NCI-H187 (cell line): ENCODE measurements at places on chromosomes 3 and 15.

DNA sequence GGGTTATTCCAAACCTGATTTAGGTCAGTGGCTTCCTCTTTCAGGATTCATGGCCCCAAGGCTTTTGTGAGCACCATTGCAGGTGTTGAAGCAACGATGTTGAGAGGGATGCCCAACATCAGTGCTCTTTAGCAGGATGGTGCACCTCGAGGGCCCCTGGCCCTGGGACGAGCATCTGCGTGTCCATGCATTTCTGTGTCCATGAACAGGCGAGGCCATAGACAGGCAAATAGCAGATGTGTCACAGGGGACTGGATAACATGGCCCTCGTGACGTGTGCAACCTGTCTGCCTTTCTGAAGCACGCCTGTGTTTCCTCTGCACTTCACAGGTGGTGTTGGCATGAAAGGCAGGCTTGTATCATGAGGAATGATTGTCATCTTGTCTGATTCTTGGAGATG lies 132.3 kb downstream of the SNRPN start:
- DNase-seq, result no peak

DNA sequence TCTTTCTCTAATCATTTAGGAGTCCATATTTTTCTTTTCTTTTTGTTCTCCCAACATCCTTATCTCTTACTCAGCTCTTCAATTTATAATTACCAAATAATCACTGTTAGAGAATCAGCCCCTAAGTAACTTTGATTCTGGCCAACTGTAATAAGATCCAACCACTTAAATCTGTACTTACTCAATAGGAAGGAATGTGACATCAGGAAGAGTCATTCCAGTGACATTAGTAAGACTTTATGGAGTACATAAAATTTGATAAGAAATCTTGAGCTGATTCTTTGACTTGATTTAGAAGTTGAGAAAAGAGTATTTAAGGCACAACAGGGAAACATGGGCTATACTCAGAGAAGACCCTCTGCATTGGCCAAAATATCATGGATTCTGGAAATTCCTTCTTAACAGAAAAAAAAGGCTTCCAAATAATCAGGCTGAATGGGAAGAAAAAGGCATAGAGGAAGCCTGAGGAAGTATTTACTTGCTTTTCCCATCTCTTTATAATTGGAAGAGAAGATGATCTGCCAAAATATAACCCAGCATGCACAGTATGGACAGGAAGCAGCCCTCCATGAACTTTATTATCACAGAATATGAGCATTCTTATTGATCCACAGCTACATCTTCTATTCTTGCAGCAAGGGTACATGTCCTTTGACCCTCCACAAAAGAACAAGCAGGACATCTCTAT lies 289.7 kb upstream of the TPRG1 start:
- no peak for DNase-seq

- DNase-seq, result no peak
Measured at GRCh38 chr3:2589336-2589969, 490.8 kb downstream of the CNTN4 start.

- no peak for DNase-seq
Measured at GRCh38 chr3:186073641-186074040, 35.2 kb downstream of the ETV5 start.

- no peak for DNase-seq
Measured at GRCh38 chr3:44130249-44130648, 111.4 kb upstream of the TOPAZ1 start.

DNA sequence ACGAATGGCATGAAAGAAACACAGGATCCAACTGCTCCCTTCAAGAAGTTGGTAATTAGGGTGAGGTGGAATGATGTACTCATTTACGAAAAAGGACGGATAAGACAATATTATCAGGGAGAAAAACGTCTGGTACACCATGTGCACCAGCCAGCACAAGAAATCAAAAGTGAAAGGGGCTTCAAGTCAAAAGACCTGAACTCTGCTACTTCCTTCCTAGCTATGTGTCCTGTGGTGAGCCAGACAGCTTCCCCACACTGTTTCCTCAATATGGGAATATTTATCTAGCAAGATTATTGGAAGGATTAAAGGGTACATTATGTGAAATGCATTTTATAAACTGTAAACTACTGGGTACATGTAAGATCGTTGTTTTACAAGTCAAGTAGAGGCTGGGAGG lies 33.9 kb downstream of the RAB27A start:
- no peak for DNase-seq

- DNase-seq, result peak; percentile 70
Measured at GRCh38 chr3:101779047-101779821, at the start of gene NXPE3. Gene NXPE3, plus strand, starts transcription at chr3:101779211. Its CDS starts 6,386 bp downstream, at chr3:101785597.

DNA sequence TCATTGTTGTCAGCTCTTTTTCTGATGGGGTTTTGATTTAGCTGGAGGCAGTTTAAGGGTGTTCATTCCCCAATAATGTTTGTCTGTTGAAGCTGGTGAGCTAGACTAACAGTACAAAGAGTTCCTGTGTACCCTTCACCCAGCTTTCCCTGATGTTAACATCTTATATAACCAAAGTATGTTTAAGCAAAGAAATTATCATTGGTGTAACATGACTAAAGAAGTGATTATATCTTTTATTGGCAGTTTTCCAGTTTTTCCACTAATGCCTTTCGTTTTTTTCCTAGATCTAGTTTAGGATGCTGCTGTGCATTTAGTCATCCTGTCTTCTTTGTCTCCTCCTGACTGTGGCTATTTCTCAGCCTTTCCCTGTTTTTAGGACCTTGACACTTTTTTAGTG lies 165.6 kb downstream of the LPP start:
- no peak for DNase-seq

DNA sequence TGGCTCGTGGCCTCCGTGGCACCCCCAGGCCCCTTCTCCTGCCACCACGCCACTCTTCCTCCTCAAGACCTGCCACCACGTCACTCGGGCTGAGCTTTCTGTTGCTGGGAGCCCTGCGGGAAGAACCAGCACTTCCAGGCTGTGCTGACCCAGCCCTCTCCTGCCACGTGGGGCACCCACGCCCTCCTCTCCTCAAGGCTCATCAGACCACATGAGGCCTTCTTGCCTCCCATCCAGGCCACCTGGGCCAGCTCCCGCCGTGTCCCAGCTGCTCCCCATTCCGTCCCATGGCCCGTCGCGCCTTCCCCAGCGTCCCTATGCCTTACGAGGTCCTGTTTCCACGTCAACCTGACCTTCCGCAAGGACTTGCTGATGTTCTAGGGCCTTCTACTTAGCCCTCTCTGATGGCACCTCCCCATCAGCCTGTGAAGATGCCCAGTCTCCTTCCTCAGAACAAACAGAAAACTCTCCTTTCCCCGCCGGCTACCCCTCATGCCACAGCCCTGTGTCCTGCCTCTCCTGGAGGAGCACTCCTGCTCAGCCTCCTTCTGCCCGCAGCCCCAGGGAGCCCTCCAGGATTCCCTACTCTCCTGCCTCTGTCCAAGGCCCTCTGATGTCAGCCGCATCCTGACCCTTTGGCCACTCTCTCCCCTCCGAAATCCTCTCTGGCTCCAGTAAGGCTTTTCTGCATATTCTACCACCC lies 71.1 kb upstream of the BLM start:
- no peak for DNase-seq

GRCh38 chr15:67350042-67350441 lies 95.5 kb downstream of the IQCH start:
- DNase-seq, result no peak

DNA sequence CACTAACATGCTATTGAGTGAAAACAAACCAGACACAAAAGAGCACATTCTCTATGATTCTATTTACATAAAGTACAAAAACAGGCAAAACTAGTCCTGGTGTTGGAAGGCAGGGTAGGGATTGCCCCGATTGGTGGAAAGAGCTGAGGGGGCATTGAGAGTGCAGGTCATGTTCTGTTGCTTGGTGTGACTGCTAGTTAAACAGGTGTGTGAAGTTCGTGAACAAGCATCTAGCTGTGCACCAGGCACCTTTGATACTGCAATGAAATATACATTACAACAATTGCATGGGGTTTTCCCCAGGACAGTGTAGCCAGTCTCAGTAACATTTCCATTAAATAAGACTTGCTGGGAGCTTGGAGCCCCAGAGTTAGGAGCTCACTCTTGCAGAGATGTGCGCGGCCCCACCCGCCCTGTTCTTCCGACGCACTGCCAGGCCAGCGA lies 26.3 kb upstream of the THRB start:
- no peak for DNase-seq

DNA sequence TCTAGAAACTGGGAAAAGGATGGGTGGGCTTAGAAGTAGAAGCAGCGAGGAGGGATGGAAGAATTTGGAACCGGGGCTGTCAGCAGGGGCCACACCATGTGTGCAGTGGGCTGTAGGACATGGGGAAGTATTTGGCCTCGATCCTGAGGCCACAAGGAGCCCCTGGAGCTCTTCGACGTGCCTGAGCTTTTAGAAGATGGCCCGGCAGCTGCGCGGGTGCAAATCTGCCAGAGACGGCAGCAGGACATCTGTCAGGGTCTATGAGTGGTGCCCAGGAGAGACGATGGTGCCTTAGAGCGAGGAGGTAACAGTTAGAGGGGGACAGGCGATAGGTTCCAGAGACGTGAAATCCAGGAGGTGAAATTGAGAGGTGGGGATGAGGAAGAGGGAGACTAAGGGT lies 321.1 kb downstream of the UACA start:
- DNase-seq, result no peak
